ENCODE measurements at places on chromosomes 13 and 19.

DNA sequence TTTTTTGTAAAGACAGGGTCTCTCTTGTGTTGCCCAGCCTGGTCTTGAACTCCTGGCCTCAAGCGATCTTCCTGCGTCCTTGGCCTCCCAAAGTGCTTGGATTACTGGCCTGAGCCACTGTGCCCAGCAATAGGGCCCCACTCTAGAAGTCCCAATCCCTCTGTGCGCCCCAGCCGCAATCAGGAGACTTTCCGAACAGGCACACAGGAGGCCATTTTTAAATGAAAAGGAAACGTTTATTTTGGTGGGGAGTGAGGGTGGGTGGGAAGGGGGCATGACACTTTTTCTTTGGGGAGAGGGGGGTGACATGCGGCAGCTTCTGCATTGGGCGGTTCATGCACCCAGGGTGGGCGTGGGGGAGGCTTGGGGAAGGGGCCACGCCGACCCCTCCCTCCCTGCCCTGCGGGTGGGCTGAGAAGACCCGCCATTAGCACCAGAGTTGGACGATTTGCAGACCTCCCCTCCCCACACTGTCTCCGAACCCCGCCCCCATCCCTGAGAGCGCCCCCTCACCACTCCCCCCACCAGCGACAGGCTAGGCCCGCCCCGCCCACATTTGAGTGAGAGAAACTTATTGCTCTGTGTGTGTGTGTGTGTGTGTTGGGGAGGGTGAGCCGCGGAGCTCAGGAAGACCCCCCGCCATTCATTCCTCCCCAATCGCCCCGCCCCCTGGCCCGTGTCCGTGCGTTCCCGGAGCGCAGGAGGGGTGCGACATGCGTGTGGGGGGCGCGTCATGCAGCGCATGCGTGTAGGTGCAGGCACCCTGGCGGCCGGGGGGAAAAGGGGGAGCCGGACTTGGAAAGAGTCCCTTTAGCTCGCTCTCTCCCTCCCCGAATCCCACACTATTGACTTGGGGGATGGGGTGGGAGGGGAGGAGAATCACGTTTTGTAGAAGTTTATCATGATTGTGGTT lies 17.2 kb downstream of the KCNC3 start:
- peak; percentile 79 for DNase-seq

DNA sequence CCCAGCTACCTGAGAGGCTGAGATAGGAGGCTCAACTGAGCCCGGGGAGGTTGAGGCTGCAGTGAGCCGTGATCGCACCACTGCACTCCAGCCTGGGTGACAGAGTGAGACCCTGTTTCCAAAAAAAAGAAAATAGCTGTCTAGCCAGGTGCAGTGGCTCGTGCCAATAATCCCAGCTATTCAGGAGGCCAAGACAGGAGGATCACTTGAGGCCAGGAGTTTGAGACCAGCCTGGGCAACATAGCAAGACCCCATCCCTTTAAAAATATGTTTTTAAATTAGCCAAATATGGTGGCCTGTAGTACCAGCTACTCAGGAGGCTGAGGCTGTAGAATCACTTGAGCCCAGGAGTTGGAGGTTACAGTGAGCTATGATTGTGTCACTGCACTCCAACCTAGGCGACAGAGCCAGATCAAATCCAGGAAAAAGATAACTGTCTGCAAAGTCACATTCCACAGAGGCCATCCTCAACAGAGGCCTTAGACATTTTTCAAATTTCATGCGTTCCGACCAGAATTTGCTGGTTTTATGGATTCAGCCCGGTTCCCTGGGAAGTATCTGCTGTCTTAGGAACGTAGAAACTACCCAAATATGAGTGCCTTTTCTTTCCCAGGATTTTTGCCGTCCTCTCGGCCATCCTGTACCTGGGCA lies 58.7 kb upstream of the USE1 start:
- DNase-seq: no peak

DNA sequence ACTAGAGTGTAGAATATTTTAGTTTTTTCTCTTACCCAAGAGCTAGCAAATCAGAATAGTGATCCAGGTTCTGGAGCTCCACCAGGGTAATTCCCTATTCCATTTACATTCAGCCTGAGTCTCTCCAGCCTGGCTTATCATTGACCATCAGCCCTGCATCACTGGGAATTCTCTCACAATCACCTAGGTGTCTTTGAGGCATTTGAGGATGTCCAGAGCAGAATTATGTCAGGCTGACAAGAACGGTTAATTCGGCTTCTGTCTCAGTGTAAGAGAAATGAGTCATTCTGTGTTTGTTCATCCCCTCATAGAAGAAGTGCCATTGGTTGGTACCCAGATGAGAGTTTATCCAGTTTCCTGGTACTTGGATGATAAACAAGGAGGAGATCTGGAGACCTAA lies 180.5 kb downstream of the ZNF737 start:
- no peak for DNase-seq

- peak; percentile 100 for DNase-seq
Observed at GRCh38 chr19:39031368-39032062, 834 bp downstream of the FBXO27 start.

DNA sequence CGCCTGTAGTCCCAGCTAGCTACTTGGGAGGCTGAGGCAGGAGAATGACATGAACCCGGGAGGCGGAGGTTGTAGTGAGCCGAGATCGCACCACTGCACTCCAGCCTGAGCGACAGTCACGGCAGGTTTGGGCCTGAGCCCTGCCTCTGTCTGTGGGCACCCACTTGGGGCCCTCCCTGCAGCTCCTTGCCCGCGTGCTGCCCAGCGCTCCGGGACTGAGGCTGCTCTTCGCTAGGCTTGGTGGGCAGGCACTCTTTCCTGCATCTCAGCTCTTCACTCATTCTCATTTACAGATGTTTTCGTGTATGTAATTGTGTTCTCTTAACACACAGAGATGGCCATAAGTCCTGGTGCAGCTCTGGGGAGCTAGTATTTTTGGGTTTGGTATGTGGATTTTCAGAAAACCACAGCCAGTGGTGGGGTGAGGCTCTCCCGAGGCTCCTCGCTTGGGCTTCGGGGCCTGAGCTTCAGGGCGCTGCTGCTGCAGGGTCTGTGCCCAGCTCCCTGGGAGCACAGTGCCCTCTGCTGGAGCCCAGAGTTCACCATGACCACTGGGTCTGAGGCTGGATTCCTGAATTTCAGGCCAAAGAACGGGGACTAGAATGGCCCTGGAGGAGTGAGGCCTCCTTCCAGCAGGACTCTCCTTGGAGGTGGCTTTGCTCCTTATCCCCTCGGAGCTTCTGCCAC lies 15.2 kb downstream of the UPF1 start:
- DNase-seq: peak; percentile 31
